ENCODE measurements at places on chromosomes 6 and 20. TPM values are rescaled to one million over a fixed set of nuclear protein-coding genes. Genes with fewer than 3 reads are reported as not detected.

DNA sequence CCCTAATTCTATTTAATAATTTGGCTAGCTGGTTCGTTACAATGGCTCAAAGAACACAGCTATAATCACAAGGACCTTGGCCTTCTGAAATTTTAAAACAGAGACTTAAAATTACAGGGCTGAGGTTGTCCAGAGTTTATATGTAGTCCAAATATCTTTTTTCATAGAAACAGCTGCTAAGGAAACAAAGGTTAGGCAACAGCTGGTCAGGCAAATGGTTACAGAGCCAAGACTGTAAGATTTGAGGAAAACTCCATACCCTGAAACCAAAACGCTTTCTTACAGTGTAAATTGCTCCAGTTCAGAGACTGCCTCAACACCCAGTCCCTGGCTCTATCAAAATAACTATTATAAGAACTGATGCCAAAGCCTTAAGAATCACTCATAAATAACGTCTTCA, 9.7 kb upstream of the ARHGAP18 start:
- no peak for DNase-seq

ZNF334 gene
- 4.2 TPM for total RNA-seq

- DNase-seq = no peak
Measured at GRCh38 chr6:34638834-34639736, 57.5 kb downstream of the ILRUN start.

- no peak for DNase-seq
Measured at GRCh38 chr6:56222499-56222898, 24.9 kb downstream of the COL21A1 start.

SRC gene
- total RNA-seq = 2.4 TPM

GRCh38 chr6:5529733-5530132, 268.4 kb downstream of the FARS2 start:
- no peak for DNase-seq

GRCh38 chr20:36355469-36356171, 49.5 kb downstream of the DLGAP4 start:
- DNase-seq = no peak

CGA gene
- total RNA-seq = not detected

GRCh38 chr20:15220009-15220656, 882.7 kb upstream of the FLRT3 start:
- DNase-seq = no peak

GRCh38 chr6:9540126-9540525, 874.7 kb downstream of the TFAP2A start:
- no peak for DNase-seq

- peak; percentile 80 for DNase-seq
Measured at GRCh38 chr20:41135187-41135887, 2.0 kb upstream of the PLCG1 start.

- peak; percentile 3 for DNase-seq
Measured at GRCh38 chr6:132598473-132598872, 8.9 kb upstream of the TAAR5 start.

DNA sequence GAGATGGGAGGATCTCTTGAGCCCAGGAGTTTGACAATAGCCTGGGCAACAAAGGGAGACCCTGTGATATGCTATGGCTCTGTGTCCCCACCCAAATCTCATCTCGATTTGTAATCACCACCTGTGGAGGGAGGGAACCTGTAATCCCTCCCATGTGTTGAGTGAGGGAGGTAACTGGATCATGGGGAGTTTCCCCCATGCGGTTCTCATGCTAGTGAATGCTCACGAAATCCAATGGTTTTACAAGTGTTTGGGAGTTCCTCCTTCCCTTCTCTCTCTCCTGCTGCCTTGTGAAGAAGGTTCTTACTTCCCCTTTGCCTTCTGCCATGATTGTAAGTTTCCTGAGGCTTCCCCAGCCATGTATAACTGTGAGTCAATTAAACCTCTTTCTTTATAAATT, 3.4 kb downstream of the NUDT3 start:
- no peak for DNase-seq

DNA sequence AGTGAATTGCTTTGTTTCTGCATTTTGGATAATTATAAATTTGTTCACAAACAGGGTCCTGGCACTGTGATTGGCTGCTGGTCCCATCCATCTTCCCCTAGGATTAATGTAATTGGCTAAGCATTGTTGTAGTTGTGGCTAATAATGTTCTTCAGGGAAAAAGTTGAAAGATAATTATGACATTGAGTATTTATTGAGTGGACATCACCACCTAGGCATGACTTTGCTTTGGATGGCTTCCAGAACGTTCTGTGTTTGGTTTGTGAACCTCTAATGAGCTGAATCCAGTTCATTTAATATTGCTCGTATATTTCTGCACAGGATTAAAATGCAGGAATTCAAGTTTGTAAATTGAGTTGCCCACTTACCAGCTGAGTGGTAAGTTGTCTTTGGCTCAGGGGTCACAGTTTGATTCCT, 55.1 kb downstream of the ARID1B start:
- no peak for DNase-seq

GRCh38 chr6:78700991-78701390, 166.4 kb upstream of the IRAK1BP1 start:
- no peak for DNase-seq

DNA sequence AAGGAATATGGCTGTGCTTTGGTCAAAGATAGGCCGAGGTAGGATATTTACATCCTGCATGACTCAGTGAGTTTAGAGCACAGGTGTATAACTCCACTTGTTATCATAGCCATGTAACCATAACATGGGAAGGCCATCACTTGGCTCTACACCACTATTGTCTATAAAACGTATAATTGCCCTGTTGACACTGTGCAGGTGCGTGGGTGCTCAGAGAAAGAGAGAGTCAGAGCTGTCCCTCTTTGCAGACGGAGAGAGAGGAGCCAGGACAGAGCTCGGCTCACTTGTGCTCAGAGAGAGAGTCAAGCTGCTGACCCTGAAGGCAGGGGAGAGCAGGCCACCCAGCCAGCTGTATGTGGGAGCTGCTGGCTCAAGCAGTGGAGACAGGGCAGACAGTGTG, 46.0 kb downstream of the OR2B6 start:
- no peak for DNase-seq

TAAR1 gene
- not detected for total RNA-seq

- DNase-seq = no peak
Measured at GRCh38 chr6:135115411-135115810, 60.8 kb upstream of the HBS1L start.

GRCh38 chr20:41391587-41392001, 25.0 kb upstream of the EMILIN3 start:
- DNase-seq = no peak

DNA sequence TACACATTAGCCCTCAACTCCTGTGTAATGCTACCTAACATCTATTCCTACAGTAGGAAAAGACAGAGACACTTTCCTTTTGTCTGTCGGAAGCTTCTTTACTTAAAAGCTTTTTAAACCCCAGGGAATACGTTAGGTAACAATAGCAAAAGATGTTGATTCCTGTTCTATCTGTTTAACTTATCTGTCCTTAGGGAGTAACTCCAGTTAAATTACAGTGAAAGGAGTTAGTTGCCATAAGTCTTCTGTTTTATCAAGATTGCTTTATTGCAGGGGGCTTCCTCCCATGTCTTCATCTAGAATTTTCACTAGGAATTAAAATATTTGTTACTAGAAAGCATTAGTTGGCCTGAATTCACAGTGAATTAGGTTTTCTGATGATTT, 26.2 kb downstream of the TOP1 start:
- DNase-seq = no peak

TOP1 gene
- 81.1 TPM for total RNA-seq

GRCh38 chr6:113860181-113860955, 3.2 kb downstream of the MARCKS start:
- DNase-seq = no peak

GRCh38 chr6:35755278-35755924, 18.6 kb downstream of the ARMC12 start:
- DNase-seq = no peak

DNA sequence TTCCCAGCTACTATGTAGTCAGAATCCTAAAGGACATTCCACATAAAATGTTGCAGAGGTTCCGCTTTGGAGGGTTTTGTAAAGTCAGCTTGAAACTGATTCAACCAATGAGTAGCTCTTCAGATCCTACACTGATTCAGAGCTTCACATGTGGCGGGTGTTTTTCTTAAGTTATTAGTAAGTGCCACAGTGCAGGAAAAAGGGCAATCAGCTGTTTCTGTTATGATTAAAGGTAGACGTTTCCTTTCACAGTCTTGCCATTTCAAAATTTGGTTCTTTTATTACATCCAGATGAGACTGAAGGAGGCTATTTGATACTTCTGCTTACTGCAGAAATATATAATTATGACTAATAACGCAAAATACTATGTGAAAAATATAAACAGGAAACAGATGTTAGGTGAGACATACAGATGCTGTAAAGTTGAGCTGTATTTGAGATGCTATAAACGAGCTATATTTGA, 443.9 kb downstream of the CDKAL1 start:
- DNase-seq = no peak

- no peak for DNase-seq
Measured at GRCh38 chr20:45465491-45466266, 3.9 kb upstream of the WFDC2 start.

GRCh38 chr6:131368198-131368911, 204.7 kb upstream of the ARG1 start:
- DNase-seq = no peak

GRCh38 chr20:33971147-33971975, 22.4 kb upstream of the RALY start:
- no peak for DNase-seq

SERPINB1 gene
- total RNA-seq = 60.0 TPM

CTCFL gene
- total RNA-seq = not detected

PRSS35 gene
- total RNA-seq = not detected

DNA sequence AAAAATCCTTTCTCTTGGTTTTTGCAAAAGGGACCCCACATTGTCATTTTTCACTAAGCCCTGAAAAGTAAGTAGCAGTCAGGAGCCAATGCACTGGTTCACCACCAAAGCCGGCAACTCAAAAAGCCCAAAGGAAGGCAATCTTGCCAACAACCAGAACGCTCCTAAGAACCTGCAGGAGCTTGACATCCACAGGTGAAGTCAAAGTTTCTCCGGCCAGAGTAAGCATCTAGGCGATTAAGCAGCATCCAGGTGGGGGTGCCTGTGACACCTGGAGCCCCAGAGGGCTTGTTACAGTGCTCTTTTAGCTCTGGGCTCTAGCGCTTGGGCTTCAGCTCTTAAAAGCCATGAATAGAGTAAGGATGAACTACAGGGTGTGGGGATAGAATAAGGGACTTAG, 36.1 kb downstream of the SLC35D3 start:
- DNase-seq = no peak

DNA sequence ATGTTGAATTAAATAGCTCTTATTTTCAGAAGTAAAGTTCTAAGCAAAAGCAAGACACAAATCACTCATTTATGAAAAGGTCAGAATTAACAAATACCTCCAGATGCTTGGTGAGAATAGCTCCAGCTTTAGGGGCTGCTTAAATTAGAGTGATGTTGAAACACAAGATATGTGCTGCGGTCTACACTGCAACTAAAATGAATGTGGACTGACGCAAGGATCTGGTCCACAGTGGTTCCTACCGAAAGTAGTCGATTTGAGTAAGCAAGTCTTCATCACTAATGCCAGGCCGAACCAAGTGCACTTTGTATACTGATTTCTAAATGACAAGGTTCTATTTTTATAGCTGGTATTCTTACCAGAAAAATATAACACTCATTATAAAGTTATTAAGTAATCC, 96.3 kb downstream of the PRDM1 start:
- peak; percentile 52 for DNase-seq

MEP1A gene
- not detected for total RNA-seq

GRCh38 chr6:27669295-27669623, 196.4 kb upstream of the ZNF184 start:
- DNase-seq = no peak

GRCh38 chr6:139979021-139979725, 604.7 kb upstream of the CITED2 start:
- no peak for DNase-seq

- DNase-seq = no peak
Measured at GRCh38 chr6:112015725-112016124, 38.2 kb upstream of the CCN6 start.

DNA sequence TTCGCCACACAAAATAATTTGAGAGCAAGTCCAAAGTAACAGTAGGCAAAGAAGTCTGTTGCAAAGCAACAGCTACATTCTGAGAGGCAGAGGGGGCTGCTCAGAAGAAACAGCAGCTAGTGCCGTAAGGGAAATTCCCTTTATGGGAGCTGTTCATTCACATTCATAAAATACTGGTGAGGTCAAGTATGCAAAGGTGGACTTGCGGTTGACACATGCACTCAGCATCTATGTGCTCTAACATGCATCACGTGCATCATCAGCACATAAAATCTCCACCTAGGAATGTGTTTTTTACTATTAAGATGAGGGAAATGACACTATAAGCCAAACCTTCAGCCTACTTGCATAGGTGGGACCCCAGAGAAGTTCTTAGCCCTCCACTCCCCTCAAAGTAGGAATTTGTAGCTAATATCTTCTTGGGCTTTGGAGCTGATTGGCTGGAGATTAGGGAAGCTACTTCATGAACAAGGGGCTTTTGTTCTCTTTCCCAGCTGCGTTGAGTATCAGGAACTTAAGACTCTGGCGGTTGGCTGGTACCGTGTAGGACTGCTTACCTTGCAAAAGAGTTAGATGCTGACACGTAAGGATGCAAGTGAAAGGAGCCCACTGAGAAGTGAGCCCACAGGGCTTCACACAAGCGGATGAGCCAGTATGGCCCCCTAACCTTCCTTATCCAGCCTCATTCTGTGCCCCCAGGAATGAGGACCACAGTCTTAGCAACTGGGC, 12.4 kb downstream of the CST3 start:
- DNase-seq = no peak

DNA sequence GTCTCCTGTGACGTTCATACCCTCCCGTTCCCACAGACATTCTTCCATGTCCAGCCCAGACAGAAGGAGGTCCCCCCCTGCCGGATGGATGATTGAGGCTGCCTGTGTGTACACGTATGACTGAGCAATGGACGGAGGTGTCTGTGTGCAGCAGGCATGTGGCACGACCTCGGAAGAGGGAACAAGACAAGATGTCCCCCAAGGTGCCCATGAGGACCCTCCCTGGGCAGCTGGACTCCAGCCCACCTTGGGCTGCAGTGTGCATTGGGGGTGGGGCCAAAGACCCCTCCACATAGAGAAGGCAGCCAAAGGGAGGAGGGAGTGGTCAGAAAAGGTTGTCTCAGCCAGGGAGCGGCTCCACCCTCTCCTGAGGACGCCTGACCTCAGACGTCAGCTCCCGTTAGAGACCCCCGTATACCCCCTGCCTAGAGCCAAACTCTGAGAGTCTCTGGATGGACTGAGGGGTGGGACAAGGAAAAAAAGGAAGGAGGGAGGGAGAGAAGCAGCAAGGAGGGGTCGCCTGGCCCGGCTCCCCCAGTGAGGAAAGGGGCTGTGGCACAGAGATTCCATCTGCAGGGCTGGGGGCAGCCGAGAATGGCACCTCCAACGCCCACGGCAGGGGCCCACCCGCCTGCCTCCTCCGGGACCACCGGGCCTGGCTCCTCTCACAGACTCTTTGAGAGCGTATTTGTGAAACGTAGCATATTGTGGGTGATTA, 92.9 kb upstream of the BHLHE23 start:
- no peak for DNase-seq

All from activated CD8-positive, alpha-beta T cell treated with anti-CD3 and anti-CD28 coated beads for 36 hours (primary cell).